ENCODE measurements at places on chromosomes 2 and 18.
A peak's percentile ranks its signal among the peaks of the same experiment; 100 is the strongest.

DNA sequence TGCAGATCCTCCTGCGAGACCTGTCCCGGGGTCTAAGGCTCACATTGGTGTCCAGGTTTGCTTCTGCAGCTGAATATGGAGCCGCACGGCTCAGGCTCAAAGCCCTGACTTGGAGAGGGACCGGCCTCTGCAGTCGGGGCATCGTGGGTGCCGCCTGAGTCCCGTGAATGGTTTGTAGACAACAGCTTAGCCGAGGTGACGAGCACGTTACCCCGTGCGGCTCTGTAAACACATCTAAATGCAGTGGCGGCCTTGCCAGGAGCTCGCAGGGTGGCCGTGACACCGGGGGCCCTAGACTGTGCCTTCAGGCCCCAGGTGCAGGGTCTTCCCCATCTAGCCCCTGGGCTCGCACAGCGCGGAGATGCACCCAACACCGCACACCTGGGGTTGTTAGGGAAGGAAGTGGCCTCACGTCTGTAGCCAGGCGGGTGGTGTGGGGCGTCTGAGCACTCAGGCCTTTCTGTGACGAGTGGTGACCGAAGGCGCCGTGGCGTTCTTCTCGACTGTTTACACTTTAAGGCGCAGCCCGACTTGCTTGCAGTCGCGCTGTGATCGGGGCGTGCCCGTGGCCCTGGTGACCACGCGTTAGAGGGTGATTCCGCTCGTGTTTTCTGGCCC is 91.6 kb downstream of the NFATC1 start:
- no peak for DNase-seq

DNA sequence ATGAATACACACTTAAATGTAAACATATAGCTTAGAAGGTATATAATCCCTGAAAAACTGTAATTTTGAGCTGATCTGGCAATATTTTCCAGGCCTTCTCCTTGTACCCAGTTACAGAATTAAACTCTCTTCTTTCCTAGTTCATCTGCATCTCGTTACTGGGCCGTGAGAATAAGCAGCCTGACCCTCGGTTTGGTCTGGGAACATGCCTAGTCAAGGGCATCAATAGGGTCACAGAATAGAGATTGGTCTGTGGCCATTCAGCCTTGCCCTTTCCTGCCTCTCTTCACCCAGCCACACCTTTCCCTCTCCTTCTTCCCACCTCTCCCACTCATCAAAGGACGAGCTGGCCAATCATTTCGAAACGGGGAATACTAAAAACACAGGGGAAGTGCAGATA is 27.3 kb downstream of the SULT1C2 start:
- DNase-seq, result no peak

DNA sequence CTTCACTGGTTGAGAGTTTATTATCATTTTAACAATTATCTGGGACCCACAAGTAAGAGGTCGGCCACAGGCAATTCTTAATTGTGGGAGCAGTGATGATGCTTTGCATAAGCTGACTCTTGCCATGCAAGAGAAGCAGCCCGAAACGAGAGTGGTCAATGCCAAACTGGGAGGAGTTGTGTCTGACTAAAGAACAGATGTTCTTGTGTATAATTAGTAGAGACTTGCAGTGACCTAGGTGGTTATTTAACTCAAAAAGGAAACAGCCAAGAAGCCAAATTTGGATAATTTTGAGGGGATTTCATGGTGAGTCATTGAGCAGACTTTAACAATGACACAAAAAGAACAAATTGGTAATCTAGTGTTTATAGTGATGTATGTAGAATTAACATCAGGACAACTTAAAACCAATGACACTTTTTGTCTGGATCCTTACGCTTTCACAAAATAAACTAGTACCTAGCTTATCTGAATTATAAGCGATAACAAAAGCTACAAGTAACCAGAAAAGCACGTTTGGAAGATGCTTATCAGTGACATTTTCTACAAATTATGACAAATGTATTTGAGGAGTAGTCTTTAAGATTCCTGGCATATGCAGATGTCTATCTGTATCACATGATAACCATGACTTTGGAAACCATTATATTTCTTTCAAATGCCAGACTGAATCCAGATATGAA is 184.7 kb upstream of the DLGAP1 start:
- no peak for DNase-seq

DNA sequence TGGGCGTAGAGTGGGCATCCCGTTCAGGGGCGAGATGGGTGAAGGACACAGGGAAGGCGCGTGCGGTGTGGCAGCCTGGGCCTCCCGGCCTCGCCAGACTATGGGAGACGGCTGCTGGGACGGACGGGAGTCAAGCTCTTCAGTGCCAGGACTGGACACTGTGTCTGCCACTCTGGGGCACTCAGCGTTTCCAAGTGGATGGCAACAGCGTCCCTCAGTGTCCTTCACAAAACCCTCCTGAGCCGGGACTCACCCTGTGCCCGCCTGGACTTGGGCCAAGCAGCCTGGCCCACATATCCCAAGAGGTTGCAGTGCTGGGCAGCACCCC is 16.3 kb upstream of the BOK start:
- no peak for DNase-seq

- no peak for DNase-seq
Observed at GRCh38 chr18:56492136-56492535, 146.3 kb downstream of the TXNL1 start.

DNA sequence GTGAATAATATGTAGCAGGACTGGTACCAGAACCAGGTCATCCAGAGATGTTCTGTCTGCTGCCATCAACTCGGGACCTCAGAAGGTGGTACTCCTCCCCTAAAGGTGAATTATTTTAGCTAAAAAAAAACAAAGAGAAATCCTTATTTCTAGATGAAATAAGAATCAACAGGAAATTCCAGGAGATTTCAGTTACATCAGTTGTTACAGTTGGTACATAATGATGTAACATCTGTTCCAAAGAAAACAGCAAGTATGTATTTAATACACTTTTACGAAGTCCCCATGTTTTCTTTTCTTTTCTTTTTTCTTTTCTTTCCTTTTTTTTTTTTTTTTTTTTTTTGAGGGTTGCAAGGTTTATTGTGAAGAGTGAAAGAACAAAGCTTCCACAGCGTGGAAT is 33.6 kb upstream of the CD28 start:
- no peak for DNase-seq

- no peak for DNase-seq
Observed at GRCh38 chr18:5389356-5389755, 93.8 kb upstream of the ZBTB14 start.

- DNase-seq, result peak; percentile 94
Observed at GRCh38 chr18:21163647-21164547, 52.3 kb upstream of the ROCK1 start.

DNA sequence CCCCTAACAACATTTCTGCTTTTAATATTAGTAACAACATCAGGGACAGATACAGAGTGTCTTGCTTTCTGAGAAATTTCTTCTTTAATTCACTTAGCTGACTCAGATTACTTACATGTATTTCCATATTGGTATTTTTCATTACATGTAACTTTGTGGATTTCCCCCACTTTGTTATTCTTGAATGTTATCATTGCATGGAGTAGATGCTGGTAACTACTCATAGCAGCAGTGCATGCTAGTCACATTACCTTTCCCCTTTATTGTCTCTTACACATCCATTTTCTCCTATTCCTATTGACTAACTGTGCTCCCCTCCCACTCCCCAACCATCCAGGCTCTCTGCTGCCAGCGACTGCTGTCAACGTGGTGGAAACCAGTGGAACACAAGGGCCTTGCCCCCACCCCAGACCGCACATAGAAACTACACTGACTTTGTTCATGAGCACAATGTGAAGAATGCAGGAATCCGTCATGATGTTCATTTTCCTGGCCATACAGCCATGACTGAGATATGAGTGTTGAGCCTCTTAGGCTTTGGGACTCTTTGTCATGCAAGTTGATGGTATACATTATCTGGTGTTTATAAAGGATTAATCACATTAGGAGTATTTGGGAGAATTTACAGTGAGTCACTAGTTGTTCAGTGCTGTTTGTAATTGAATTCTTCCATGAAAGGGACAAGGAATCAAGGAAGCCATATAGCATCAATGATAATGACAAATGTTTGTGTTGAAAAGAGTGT is 91.0 kb downstream of the EPB41L5 start:
- peak; percentile 99 for DNase-seq

GRCh38 chr2:200408428-200409316 is 101.2 kb downstream of the KCTD18 start:
- peak; percentile 89 for DNase-seq

DNA sequence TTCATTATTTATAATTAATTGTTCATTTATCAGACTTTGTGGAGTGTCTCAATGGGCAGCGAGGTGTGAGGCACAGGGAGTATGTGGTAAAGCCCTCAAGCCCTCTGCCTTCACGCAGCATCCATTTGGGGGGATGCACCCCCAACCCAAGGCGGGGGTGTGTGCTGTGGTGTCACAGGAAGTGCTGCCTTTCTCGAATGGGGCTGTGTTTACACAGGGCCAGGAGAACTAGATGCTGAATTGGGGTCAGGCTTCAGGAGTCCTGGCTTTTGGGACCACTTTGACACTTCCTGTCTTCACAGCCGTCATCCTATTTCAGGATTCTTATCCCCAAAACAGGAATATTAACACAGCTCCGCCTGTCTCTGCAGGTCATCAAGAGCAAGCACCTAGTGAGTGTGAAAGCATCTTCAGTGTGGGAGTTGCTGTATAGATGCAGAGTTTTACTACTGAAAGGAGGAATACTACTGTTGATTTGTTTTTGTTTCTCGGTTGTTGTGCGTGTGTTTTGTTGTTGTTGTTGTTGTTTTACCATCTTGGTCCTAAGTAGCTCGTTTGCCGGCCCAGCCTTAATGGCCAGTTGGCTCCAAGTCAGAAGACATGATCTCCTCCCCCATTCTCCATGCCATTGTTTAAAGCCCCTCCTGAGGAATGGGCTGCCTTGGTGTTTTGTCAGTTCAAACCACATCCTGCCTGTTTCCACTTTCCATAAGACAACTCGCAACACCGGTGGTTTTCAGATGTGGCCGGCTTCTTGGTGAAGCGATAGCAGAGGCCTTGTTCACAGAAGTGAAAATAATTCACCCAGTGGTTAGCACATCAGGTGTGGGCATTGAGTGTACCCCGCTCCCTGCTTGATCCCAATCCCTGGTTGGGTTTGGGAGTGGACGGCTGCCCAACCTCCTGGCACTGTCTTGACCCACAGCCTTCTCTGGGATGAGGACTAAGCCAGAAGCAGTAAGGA is 221.3 kb downstream of the BCL2 start:
- no peak for DNase-seq

DNA sequence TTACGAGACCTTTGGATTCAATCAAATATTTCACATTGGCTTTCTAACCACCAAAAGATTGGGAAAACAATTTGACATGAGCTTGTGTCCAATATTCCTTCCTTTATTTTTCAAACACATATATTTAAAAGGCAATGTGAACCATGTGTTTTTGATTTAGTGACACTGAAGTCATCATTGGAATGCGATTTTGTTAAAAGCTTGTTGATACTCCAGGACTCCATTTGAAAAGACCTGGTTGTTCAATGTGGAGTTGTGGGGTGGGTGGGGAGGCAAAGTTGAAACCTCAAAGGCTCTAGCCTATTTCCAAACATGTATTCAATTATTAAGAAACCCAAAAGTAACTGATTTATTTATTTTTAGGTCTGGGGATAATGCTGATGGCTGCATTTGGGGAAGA is 114.1 kb upstream of the TRIB2 start:
- DNase-seq, result peak; percentile 55

- no peak for DNase-seq
Observed at GRCh38 chr2:63064197-63064596, 13.6 kb downstream of the OTX1 start.

- no peak for DNase-seq
Observed at GRCh38 chr2:70552501-70553333, 909 bp downstream of the TGFA start.

DNA sequence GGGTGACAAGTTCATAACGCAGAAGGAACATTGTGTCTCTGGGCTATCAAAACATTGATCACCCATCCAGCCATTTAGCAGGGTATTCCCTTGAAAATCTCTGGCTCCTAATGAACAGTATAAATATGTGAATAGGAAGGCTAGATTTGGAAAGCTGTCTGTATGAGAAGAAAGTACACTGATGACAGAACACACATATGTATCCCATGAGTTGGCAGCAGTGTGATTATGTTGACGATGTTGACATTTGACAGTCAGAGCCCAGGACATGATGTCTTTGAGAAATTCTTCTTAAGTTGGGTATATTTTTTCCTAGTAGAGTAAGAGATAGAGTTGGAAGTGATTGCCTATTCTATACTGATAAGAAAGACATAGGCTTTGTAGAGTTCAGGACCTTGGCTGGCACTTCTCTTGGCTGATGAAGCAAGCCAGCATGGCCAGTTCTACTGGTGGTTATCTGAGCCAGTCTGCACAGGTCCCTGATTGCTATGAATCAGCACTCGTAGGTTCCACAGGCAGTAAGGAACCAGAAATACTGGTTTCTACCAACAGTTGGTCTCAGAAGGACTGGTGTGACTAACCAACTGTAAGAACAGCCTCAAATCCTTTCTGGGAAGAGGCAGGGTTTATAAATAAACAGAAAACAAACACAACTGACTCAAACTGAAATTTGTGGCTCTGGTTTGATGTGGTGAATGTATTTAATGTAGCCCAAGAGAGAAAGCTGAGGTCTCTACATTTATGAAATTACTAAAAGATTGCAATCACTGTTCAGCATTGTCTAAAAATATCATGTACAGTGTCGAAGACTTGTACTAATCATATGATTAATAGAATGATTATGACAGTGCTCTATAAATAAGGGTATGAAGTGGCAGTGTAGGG is 43.9 kb upstream of the RAPH1 start:
- peak; percentile 79 for DNase-seq

- peak; percentile 28 for DNase-seq
Observed at GRCh38 chr2:39160982-39161381, 40.1 kb upstream of the SOS1 start.

- no peak for DNase-seq
Observed at GRCh38 chr2:118812552-118812951, 34.9 kb downstream of the EN1 start.

GRCh38 chr2:191676790-191677645 is 918 bp upstream of the NABP1 start:
- peak; percentile 90 for DNase-seq

DNA sequence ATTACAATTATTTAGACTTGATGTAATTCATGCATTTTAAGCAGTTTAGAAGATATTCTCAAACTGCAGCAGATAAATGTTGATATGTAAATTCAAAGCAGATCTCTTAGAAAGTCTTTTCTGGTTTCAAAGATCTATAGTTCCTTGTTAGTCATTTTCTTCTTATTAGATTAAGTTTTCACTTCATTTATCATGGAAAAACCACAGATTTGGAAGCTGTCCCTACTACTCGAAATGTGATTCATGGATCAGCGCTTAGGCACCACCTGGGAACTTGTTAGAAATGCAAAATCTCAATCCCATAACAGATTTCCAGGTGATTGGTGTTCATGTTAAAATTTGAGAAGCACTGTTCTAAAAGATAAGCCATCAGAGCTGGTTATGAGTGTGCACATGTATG is 92.8 kb upstream of the CDH2 start:
- peak; percentile 1 for DNase-seq
